Central memory CD4-positive, alpha-beta T cell (primary cell): ENCODE measurements at places on chromosomes 4 and X.

GRCh38 chr4:54588404-54588803 is 69.4 kb upstream of the KIT start:
- DNase-seq: no peak

- DNase-seq: no peak
These were observed 114.3 kb upstream of the HS3ST1 start for GRCh38 chr4:11542952-11543351.

GRCh38 chrX:12153741-12154140 is 15.5 kb downstream of the FRMPD4 start:
- DNase-seq: no peak

GRCh38 chrX:37371578-37371991 is 22.4 kb downstream of the PRRG1 start:
- DNase-seq: no peak

- DNase-seq: no peak
These were observed 174.4 kb downstream of the RAB28 start for GRCh38 chr4:13309751-13310150.

GRCh38 chrX:402857-403256 is 16.1 kb upstream of the PPP2R3B start:
- DNase-seq: no peak

- DNase-seq: no peak
These were observed 103.8 kb upstream of the PPP3CA start for GRCh38 chr4:101451086-101451485.

GRCh38 chr4:98779088-98779487 is 120.7 kb upstream of the TSPAN5 start:
- no peak for DNase-seq

- DNase-seq: no peak
These were observed 127.7 kb upstream of the RPS6KA3 start for GRCh38 chrX:20394451-20394850.

GRCh38 chr4:120922381-120923206 is at the start of gene PRDM5:
Gene PRDM5, minus strand, starts transcription at chr4:120922726. Its CDS starts 118 bp downstream, at chr4:120922608.
- peak; percentile 11 for DNase-seq

DNA sequence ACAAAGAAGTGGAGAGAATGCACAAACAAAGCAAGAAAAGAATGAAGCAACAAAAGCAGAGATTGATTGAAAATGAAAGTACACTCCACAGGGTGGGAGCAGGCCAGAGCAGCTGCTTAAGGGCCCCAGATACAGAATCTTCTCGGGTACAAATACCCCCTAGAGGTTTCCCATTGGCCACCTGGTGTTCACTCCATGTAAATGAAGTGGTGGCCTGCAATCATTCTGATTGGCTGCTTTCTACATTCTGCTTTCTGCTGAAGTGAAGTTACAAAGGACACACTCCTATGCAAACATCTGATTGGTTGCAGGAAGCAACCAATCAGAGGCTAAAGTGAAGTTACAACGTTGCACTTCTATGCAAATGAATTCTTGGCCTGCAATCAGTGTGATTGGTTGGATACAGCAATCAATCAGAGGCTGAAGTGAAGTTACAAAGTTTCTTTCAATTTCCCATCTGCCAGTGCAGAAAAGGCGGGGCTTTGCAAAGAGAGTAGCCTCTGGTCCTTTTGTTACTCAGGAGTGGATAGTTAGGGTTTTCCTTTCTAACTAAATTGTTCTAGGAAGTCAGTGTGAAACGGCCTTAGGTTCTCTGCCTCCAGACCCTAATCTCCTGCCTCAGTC is 19.0 kb upstream of the GPC4 start:
- DNase-seq: no peak

DNA sequence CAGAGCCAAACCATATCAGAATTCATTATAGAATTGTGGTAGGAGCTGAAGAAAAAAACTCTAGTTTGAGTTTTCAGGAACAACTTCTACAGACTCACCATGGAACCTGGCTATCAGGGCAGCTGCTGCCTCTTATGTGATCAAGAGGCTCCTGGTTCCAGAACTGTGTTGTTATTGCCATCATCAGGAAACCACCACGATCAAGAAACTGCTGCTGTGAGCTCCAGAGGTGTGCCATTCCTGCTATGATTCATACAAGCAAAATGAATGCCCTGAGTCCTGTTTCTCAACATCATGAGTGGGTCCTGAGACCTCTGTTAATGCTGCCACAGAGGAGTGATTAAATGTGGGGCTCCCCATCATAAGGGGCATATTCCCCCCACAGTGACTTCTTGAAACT is 43.7 kb downstream of the TASL start:
- no peak for DNase-seq

DNA sequence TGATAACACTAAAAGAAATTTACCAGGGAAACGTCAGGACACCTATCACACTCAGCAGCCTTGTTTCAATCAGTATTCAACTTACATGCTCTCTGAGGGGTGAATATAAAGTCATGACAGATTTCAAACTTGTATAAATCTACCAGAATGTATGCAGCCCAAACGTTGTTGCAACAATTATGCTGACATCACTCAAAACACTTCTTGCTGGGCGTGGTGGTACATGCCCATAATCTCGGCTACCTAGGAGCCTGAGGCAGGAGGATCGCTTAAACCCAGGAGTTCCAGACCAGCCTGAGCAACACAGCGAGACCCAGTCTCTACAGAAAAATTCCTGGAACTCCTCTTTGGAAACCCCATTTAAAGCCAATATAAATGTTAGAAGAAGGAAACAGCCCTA is 266.6 kb upstream of the GPC4 start:
- no peak for DNase-seq
